ENCODE measurements at places on chromosomes 7 and 10.

- DNase-seq: no peak
Measured at GRCh38 chr7:1794888-1795542, 124.9 kb downstream of the ELFN1 start.

- DNase-seq: no peak
Measured at GRCh38 chr10:99123336-99123735, 112.3 kb downstream of the HPSE2 start.

- peak; percentile 62 for DNase-seq
Measured at GRCh38 chr7:4774658-4775249, 669 bp upstream of the AP5Z1 start.

- no peak for DNase-seq
Measured at GRCh38 chr10:30378201-30378995, 29.3 kb upstream of the MTPAP start.

GRCh38 chr10:109743574-109743973 is 179.7 kb downstream of the XPNPEP1 start:
- peak; percentile 92 for DNase-seq

DNA sequence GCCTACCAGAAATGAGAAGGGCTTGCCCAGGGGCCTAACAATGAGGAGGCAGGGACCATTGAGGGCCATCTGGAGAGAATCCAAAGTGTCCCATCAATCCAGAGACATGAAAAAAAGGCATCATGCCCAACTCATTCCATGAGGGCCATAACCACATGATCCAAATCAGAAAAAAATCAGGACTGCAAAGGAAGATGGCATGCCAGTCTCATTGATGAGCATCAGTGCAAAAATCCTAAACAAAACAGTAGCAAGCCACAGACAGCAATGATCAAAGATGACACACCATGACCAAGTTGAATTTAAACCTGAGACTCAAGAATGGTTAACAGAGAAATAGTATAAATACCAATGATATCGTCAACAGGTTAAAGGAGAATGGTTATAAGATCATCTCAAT is 7.0 kb upstream of the CYP3A4 start:
- peak; percentile 57 for DNase-seq

- DNase-seq: no peak
Measured at GRCh38 chr10:114881417-114881816, 56.6 kb upstream of the TRUB1 start.

- DNase-seq: no peak
Measured at GRCh38 chr10:94777886-94778458, 15.5 kb downstream of the CYP2C19 start.

GRCh38 chr10:89744026-89744425 is 42.6 kb downstream of the KIF20B start:
- peak; percentile 63 for DNase-seq

- no peak for DNase-seq
Measured at GRCh38 chr10:46545861-46546590, 10.4 kb downstream of the GPRIN2 start.

- DNase-seq: no peak
Measured at GRCh38 chr10:12351447-12351846, 2.1 kb downstream of the CAMK1D start.

DNA sequence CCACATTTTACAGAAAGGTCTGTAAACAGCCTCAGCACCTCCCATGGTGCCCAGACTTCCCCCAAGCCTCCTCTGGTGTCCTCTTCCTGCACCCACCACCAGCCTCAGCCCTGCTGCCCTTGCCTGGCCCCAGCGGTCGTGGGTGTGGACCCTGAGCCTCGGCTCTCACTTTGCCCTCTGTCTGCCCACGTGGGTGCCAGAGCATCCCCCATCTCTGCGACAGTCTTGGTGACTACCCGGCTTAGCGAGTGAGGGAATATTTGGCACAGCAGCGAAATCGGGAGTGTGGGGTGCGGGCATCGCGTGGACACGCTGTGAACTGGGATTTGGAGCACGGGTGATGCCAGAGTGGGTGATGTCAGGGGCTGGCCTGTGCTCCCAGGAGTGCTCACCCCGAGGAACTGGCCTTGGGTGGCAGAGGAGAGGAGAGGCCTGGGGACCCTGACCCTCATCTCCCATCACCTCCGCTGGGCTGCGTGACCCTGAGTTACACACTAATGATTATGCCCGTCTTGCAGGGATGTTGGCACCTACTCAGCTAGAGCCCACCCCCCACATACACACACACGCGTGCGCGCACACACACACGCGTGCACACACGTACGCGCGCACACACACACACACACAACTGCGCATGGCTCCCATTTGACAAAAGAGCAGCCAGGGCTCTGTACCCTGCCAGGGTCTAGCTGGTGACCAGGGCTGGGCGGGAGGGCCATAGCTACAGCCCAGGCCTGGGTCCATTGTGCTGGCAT is 8.7 kb downstream of the ELFN1 start:
- DNase-seq: no peak

DNA sequence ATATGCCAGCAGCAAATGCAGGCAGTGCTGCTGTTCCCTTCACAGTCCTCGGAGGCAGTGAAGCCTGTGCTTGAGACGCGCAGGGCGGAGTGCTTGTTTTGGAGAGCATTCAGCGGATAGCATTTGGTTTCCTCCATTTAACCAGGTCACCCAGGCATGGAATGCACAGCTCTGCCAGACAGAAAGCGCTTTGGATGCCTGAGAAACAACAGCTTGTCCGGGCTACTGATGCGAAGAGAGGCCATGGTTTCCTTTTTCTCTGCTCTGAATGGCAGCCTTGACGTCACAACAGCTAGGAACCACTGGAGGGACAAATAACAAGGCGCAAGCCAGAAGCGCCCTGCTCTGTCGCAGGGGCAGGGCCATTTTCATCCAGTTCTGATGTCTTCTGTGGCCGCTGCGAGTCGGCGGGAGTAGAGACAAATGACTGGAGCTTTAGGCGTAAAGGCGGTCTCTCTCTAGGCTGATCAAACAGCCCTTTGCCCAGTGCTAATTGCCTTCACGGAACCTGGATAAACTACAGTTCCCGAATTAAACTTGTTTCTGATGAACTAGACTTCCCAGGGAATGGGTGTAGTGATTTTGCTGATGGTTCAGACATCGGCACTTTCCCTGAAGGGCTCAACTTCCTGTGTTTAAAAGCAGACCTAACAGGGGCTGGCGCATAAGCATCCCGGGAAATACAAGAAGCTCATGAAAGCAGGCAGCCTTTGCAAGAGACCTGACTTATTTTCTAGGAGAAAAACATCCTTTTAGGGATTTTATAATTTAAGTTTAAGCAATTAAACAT is 187.6 kb upstream of the KLF14 start:
- DNase-seq: peak; percentile 40

DNA sequence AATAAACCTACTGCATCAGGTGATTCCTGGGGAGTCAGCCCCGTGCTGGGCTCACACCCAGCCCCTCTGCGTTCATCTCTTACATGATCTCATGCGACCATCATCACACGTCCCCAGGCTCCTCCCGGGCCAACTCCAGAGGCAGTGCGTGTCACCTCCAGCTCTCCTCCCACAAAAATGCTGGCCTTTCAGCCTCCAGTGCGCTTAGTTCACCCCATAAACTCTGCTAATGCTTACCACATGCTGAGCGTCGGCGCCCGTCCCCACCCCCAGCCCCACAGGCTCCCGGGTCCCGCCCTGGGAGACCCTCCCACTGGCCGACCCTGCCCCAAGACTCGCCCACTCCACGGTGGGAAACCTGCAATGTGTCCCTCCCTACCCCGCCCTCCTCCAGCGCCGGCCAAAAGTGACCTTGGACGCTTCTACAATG is 816 bp upstream of the SDK1 start:
- peak; percentile 24 for DNase-seq

DNA sequence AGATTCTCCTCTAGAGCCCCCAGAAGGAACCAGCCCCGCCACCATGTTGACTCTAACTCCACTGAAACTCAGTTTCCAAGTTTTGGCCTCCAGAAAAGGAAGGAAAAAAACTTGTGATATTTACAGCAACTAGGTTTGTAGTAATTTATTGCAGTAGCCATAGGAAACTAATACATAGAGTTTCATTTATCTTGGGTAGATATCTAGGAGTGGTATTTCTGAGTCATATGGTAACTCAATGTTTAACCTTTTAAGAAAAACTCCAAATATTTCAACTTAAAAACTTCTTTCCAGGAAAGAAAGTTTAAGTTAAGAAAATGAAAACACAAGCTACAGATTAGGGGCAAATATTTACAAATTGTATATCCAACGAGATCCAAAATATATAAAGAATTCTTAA is 576.7 kb downstream of the KCNMA1 start:
- no peak for DNase-seq

- DNase-seq: peak; percentile 28
Measured at GRCh38 chr7:43454936-43455518, 127.9 kb upstream of the STK17A start.

DNA sequence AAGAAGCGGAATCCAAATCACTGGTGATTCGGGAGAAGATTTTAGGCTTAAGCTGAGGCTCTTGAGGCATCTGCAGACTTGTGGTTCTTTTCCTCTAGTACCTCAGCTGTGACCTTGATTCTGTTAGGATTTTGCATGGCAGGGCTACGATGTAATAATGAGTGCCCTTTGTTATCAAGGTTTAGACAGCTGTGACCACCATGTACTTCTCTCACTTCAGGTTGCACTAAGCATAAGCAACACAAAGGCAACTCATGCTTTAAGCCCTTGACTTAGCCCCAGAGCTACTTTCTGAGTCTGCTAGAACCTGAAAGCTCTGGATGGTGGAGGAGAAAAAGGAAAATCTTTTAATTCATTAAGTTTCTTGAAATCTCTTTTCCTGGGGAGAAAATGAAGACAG is 1052.3 kb upstream of the PHF14 start:
- no peak for DNase-seq

DNA sequence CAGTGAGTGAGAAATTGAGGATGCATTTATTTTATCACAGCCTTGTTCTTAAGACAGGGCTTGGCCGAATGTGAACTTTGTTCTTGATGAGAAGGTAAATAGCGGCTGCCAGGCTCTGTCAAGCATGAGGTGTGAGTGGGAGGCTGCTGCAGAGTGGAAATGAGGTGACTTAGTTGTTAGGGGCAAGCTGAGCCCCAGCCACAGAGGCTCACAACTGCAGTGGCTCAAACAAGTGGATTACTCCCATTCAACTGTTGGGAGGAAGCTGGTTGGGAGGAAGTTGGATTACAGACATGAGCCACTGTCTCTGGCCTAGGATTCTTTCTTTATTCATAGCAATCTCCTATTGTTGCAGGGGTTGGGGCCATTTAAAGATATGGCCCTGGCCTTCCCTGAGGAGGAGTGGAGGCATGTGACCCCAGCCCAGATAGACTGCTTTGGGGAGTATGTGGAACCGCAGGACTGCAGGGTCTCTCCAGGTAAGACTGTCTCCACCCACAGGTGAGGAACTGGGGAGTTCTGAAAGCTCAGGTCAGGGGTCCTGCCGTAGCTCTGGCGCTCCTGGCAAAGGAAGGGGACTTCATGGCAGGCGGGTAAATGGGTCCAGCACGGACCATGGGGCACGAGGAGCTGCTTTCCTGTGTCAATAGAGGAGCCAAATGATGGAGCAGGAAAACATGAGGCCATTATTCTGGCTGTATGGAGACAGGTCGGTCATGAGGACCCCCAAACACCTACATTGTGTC is 7.1 kb downstream of the ZSCAN25 start:
- no peak for DNase-seq

DNA sequence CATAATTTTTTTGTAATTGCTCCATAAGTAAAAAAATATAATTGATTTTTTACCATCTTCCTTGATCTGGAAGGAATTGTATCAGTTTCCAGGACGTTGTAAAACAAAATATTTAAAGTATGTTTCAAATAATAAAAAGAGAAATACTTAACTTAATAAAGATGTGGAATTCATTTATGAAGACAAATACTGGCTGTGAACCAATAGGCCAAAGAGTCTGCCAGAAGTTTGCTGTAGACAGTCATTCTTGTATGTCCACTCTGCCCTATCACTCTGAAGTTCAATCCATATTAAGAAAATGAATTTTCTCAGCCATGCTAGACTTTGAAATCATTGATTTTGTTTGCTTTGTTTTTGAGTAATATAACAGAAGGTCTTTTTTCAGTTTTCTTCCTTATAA is 256.4 kb downstream of the TRIL start:
- no peak for DNase-seq

DNA sequence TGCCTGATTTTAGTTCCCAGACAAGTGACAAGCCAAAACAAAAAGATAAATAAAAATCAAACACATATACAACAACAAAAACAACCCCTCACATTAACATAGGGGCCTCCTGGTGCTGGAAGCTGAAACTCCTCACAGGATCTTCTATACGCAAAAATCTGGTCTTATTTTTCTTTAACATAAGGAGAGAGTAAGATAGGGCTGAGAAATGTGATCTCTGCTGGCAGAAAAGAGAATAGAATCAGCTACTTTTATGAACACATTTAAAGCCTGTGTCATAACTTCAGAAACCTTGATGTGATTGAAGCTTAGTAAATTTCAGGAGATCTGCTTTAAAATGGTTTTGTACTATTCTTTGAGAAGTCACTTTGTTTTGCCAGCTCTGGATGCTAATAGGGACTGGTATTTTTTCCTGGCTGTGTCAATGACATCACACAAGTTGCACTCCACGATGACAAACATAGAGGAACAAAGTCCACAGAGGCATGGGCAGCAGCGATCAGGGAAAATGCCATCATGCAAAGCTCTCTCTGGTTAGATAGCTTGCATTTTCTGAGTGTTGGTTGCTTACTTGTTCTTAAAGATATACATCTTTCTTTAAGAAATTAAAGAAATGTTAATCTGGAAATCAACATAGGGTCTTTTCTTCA is 176.6 kb upstream of the SP4 start:
- no peak for DNase-seq

GRCh38 chr7:96997512-96998032 is 7.8 kb upstream of the DLX6 start:
- DNase-seq: no peak

- DNase-seq: no peak
Measured at GRCh38 chr7:81110673-81111072, 191.8 kb upstream of the SEMA3C start.

GRCh38 chr7:120998996-120999565 is 10.6 kb downstream of the CPED1 start:
- no peak for DNase-seq

DNA sequence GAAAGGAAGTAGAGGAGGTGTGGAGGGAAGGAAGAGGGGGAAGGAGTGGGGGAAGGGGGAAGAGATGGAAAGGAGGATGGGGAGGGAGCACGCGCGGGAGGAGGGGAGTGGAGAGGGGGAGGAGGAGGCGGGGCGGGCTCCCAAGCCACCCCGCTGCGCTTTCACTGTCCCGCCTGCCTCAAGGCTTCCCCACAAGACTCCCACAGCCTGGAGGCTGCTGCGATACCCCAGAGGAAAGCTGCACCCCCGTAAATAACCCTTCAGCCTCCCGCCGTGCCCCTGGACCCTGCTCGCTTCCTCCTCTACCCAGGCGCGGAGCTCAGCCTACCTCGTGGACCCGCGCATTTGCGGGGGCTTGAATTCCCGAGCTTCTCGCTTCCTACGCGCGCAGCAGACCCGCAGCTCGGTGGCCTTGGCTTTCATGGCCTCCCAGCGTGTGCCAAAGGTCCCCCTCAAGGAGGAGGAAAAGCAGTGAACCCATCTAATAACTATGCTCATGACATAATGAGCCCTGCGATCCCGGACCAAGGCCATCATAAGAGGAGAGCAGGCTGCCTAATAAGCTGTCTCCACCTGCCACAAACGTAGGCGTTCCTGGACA is at the start of gene C10orf67:
Gene C10orf67 (minus strand): TSS at position 557 of the 601 bp plus-strand sequence. CDS start 23 bp downstream, at position 534.
- DNase-seq: peak; percentile 69

Data from HCEC 1CT (cell line).